ENCODE measurements at places on chromosomes 7 and 10.

DNA sequence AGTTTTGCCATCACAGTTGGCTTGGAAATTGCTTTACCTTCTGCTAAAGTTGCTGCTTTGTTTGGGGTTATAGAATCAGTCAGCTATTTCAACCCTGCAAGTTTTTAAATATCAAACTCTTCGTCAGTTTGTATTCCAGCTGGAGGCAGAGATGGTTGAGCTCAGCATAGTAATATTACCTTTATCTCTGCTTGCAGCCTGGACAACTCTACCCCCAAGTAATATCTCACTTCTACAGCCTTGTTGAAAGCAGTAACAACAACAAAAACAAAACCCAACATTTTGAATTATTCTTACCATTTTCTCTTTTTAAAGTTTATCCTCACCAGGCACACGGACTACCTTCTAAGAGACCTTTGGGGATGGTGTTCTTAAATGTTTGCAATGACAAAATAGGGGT, 239.1 kb upstream of the PHF14 start:
- DNase-seq = no peak

GRCh38 chr10:14454206-14454605, 123.5 kb upstream of the FRMD4A start:
- no peak for DNase-seq

- no peak for DNase-seq
These were observed 18.9 kb downstream of the LMOD2 start for GRCh38 chr7:123674399-123675180.

- DNase-seq = no peak
These were observed 80.8 kb downstream of the RBM20 start for GRCh38 chr10:110724937-110725336.

DNA sequence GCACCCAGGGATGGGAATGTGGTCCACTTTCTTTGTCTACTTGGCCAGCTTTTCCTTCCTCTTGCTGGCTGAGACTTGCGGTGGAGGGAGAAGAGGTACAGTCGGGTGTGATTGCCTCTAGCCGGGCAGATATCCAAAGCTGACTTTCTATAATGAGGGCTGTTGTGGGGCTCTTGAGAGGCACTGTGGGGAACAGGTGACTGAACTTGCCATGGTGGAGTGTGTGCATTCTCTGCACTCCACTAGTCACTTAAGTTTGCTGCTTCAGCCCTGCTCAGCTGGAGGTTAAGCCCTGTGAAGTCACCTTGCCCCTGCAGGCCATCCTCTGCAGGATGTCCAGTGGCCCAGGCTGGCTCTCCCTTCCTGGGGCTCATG, 116.6 kb downstream of the AOAH start:
- no peak for DNase-seq

All from NT2/D1 (cell line).